ENCODE measurements at places on chromosomes 2 and 18.
A peak's percentile ranks its signal among the peaks of the same experiment; 100 is the strongest.

- DNase-seq = no peak
Observed at GRCh38 chr2:135914485-135914884, 38.2 kb upstream of the MCM6 start.

- DNase-seq = no peak
Observed at GRCh38 chr18:51767293-51767692, 569.8 kb upstream of the MEX3C start.

- DNase-seq = no peak
Observed at GRCh38 chr2:75180476-75180875, 18.8 kb downstream of the TACR1 start.

DNA sequence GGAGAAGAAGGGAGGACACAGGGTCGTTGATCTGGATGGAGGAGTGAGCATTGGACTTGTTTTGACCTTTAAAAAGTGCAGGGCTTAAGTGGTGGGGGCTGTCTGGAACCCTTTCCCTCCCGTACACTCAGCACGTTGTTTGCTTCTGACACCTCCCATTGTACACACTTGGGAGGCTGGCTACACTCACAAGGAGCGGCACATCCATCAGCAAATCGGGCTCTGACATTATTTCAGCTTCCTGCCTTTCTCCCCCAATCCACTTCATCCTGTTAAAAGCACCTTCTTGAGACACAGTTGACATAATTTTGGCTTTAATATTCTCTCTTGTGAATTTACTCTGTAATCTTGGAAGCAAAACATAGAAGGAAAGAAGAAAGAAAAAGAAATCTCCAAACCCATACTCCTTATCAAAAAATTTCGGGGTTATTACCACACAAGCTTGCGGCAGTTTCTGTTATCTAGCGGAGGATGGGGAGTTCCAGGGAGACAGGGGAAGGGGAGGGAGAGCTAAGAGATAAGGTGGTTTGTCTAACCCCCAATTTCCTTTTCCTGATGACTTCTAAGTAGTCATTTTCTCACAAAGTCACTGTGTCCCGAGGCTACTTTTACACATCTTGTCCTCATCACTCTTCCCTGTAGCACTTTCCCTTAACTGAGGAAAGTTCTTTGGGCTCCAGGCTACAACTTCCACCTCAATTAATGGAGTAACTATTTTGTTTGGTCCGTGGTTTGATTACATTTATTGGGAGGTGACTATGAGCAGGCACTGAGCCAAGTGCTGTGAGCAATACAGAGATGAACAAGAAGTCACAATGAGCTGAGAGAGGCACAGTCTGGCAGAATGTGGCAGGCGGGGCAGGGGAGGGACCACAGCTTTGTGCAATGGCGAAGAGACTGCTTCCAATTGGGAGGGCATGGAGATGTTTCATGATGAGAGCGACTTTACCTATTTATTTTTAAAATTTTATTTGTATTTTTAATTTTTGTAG lies 240.1 kb upstream of the MEX3C start:
- DNase-seq = peak; percentile 31

DNA sequence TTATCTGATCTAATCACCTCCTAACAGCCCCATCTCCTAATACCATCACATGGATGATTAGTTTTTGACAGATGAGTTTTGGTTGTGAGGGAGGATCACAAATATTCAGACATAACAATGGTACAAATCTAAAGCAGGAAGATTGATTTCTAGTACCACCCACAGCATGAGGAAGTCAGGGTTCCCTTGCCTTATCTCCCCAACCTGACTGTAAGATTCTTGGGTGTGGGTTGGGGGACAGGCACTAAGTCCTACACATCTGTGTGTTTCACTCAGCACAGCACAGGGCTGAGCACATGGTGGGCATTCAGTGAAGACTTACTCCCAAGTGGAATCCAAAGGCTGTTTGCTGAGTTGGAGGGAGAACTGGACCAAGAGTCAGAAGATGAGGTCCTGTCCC lies 93.8 kb upstream of the CXCR4 start:
- no peak for DNase-seq

GRCh38 chr18:50115095-50115494 lies 79.9 kb downstream of the MYO5B start:
- DNase-seq = no peak

- DNase-seq = no peak
Observed at GRCh38 chr2:224024270-224024669, 14.8 kb downstream of the SERPINE2 start.

DNA sequence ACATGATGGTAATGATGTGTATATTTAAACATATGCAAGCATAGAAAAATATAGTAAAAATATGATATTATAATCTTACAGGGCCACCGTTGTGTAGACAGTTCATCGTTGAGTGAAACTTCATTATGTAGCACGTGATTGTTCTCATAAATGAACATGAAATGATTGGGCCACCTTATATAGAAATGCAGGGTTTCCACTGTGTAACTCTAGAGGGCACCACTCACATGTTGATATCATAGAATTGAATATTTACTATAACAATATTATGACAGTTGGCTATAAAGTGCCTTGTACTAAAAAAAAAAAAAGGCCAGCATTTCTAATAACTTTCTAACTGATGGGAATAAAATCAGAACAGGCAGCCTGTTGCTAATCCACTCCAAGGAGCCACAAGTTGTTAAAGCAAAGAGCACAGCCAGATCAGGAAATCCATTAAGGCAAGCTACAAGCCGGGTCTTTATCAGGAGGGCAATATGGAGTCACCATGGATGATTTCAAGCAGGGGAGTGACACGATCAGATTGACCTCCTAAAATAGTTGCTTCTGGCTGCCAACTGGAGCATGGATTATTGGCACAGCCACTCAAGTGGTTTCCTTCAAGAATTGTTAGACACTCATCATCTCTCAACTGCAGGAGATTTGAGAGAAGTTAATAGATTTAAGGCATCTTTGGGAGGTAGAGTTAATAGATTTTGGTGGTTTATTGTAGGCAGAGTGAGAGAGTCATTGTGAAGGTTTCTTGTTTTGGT lies 16.7 kb downstream of the IL1F10 start:
- no peak for DNase-seq

GRCh38 chr2:113700186-113700841 lies 56.1 kb downstream of the SLC35F5 start:
- DNase-seq = no peak
